ENCODE measurements at places on chromosomes 11 and 22.

- H3K4me3 ChIP-seq, result no peak overlapping the region
- H3K27me3 ChIP-seq, result no peaks in the 10 kb centered on the region
- no peak for DNase-seq
Observed at GRCh38 chr22:25049770-25050169, 97.3 kb downstream of the KIAA1671 start.

DNA sequence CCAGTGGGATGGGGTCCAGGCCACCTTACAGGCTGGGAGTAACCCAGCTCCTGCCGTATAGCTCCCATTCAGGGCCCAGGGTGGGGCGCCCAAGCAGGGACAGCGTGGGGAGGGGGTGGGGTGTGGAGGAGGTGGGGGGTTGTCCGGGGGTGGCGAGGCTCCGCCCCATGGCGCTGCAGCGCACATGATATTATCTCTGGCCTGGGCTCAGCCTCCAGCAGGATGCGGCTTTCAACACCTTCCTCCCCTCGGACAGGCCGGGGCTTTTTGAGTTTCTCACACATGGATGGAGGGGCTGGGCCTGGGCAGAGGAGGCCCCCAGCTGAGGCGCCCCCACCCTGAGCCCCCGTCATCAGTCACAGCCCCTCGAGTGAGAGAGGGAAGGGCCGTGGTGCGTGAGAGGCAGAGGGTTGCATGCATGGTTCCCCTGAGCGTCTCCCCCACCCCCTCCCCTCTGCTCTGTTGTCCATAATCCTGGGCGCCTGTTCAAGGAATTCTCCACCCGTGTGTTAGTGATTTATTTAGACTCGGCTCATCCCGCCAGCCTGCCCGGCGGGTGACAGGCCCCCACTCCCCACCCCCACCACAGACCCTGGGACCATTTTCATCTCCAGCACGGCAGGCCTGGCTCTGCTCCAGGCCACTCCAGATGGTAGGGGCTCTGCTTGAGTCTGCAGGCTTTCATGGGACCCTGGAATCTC lies 44.9 kb downstream of the WNT11 start:
- H3K36me3 ChIP-seq, result no peaks in the 10 kb centered on the region
- H3K27me3 ChIP-seq, result peaks cover 14% of the 10 kb centered on the region
- H3K4me1 ChIP-seq, result peaks cover 48% of the 10 kb centered on the region
- no peak overlapping the region for H3K4me3 ChIP-seq
- DNase-seq, result no peak

- H3K36me3 ChIP-seq, result no peaks in the 10 kb centered on the region
- no peaks in the 10 kb centered on the region for H3K27me3 ChIP-seq
Observed at GRCh38 chr11:22666325-22666687, at the start of gene GAS2. Gene GAS2 (plus strand): TSS chr11:22666611. CDS start chr11:22674870, 8,259 bp downstream.

- H3K4me1 ChIP-seq, result peaks cover 11% of the 10 kb centered on the region
- no peak for DNase-seq
- no peaks in the 10 kb centered on the region for H3K27me3 ChIP-seq
- peaks cover 3% of the 10 kb centered on the region for H3K36me3 ChIP-seq
- H3K4me3 ChIP-seq, result no peak overlapping the region
Observed at GRCh38 chr11:9250139-9250582, 15.0 kb downstream of the DENND5A start.
